ENCODE measurements at places on chromosomes 12 and 14.

DNA sequence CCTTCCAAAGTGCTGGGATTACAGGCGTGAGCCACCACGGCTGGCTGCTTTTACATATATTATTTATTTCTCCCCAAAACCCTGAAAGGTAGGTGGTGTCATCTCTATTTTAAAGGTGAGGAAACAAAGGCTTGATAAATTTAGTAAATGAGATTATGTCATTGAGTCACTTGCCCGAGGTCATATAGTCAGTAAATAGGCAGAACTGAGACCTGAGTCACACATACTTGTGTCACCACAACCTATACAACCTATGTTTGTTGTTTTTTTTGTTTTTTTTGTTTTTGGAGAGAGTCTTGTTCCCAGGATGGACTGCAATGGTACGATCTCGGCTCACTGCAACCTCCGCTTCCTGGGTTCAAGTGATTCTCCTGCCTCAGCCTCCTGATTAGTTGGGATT lies 12.8 kb downstream of the TSFM start:
- DNase-seq = no peak

- peak; percentile 19 for DNase-seq
Measured at GRCh38 chr14:100306998-100307765, 938 bp upstream of the SLC25A29 start.

- no peak for DNase-seq
Measured at GRCh38 chr14:98177551-98177950, 1094.4 kb downstream of the BCL11B start.

DNA sequence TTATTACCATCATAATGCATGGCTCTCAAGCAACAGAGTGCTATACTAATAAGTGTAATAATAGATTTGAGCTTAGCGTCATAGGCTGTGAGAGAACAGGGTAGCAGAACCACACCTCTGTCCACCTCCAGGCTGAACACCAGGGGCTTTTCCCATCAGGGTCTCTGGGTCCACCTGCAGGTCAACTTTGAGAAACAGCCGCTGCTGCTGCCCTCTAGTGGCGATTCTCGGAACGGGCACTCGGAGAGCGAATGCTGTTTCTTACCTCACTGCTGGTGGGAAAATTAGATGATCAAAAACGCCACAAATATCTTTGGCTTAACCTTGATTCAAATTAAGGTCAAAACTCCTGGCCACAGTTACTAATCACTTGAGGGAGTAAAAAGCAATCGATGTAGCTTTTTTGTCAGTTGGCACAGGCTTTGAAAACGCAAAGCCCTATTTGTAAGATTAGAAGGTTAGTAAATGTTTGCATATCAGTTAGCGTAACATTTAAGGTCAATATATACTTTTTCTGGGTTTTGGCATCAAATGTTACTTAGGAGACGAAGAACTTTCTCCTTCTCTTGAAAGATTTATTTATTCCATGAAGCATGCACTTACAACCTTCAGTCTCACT lies 127.9 kb upstream of the TMEM132D start:
- peak; percentile 28 for DNase-seq

GRCh38 chr12:58184212-58184611 lies 242.8 kb downstream of the ATP23 start:
- no peak for DNase-seq

GRCh38 chr12:32989705-32990104 lies 93.1 kb upstream of the PKP2 start:
- DNase-seq = no peak

GRCh38 chr12:14993537-14994266 lies 20.9 kb downstream of the PDE6H start:
- DNase-seq = peak; percentile 38

GRCh38 chr12:38954238-38954873 lies 49.0 kb upstream of the CPNE8 start:
- no peak for DNase-seq

DNA sequence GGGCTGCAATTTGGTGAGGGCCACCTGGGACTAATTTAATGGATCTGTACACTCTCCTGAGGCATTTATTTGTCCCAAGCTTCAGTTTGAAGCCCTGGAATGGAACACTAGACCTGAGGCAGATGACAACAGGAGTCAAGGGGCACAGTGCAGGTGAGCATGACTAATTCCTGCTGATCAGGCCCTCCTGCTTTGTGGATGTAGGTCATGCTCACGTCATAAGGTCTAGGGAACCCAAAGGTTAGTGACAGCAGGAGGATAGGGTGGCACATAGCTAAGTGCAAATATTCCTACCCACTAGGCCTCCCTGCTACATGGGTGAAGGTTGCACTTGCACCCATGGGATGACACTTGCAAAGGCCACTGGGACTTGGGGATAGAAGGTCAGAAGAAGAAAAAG lies 30.8 kb downstream of the SDR9C7 start:
- DNase-seq = no peak

DNA sequence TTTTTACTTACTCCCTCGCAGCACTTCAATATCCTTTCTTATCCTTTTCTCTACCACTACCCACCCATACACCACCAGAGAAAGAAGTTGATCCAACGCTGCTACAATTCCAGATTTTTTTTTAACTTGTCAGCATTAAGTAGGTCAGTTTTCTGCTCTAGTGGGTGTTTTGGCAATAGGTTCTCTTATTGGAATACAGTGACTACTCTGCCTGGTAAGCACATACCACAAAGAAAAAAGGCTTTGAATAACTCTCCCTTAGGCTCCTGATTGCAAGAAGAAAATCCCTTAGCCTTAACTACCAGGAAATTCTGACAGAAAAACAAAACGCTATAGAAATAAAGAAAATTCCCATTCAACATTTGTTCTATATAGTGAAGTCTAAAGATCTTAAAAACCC lies 72.0 kb downstream of the NUMB start:
- DNase-seq = no peak

DNA sequence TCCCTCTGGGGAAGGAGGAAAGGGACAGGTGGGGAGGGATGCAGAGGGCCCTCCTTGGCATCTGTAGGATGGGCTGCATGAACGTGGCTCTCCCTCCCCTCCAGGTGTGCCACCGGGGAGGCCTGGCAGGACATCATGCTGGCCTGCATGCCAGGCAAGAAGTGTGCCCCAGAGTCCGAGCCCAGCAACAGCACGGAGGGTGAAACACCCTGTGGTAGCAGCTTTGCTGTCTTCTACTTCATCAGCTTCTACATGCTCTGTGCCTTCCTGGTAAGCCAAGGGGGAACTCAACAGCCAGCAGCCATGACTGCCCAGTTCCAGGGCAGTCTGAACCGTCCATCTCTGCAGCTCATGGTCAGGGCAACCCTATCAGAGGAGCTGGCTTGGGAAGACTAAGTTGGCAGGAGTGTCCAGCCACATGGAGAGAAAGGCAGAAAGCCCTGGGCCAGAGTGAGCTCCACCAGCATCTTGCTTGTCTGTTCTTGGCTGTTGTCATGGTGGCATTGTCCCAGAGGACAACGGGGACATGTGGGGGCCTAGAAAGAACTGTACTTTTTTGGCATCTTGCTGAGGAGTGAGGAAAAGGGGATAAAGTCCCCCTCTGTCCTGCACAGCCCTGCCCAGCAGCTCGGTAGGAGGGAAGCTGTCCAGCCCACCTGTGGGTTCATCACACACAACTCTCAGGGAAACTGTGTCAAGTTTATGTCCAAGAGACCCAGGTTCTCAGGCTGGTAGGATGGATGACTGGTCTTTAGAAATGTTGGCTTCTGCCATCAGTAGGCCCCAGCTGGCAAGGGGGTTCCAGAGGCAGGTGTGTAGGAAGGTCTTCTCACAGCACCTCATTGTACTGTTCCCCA lies 129.8 kb upstream of the FKBP4 start:
- no peak for DNase-seq

GRCh38 chr12:48961331-48961730 lies 4.0 kb upstream of the ARF3 start:
- no peak for DNase-seq

- DNase-seq = no peak
Measured at GRCh38 chr12:120067084-120067869, 49.3 kb downstream of the RAB35 start.

- no peak for DNase-seq
Measured at GRCh38 chr12:105336411-105336810, 5.9 kb downstream of the C12orf75 start.

DNA sequence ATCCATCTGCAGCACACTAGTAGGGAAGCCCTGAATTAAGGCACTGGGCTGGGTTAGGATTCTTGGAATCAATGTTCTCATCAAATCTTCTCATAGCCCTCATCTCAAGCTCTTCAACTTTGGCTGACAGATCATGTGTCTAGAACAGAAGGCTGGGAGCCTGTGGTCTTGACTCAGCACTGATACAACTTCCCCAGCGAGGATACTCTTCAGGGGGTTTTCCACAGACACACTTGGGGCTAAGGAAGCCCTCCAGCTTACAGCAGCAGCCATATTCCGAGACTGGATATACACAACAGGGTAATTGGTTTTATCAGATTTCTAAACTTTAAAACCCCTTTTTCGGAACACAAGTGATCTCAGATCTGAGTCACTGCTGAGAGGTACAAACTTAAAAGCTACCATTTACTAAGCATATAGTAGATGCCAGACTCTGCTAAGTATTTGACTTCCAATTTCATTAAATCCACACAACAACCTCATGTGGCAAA lies 3.5 kb downstream of the FMNL3 start:
- DNase-seq = peak; percentile 89

DNA sequence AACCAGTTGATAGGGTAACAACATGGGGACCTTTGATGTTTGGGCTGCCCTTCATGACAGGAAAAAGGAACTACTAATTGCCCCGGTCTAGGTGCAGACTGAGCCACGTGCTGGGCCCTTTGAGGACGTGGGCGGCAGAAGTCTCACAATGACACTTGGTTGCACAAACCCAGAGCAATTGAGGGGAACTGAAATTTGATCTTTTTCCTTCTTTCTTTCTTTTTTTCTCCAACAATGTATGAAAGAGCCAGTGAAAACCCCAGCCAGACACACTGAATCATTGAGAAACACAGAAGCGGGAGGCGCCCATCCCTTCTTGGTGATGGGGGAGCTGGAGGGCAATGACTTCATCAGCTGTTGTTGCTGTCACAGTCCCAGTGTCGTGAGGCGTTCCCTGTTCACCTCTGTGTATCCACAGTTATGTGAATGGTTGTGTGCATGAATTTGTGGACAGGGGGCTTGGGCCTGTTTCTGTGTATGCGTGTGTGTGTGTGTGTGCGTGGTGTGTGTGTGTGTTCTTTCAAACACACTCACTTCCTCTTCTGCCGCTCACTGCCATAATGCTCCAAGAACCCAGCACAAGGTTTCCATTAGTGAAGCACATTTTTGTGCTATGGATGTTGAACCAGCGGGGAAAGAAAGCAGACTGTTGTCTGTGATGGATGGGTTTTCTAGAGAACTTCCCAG lies 137.5 kb upstream of the CCND2 start:
- peak; percentile 80 for DNase-seq

DNA sequence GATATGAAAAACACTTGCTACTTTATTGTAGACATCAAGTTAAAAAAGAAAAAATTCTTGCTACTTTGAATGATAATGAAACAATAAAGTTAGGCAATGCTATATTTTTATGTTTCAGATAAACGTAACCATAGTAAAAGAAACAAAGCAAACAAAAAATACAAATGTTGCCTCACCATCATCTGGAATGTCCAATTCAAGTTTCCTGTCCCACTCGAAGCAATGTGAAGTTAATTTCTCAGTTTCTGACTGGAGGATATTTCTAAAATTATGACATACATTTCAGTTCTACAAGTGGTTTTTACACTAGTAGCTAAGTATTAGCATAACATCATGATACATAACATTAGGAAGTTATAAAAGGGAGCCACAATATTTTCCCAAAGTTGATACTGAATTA lies 20.9 kb downstream of the DLGAP5 start:
- DNase-seq = no peak

- DNase-seq = no peak
Measured at GRCh38 chr14:61047021-61047420, 66.0 kb downstream of the SLC38A6 start.

- DNase-seq = no peak
Measured at GRCh38 chr12:65189028-65189718, 19.8 kb downstream of the LEMD3 start.

GRCh38 chr14:54562334-54562733 lies 4.6 kb upstream of the SAMD4A start:
- peak; percentile 90 for DNase-seq

DNA sequence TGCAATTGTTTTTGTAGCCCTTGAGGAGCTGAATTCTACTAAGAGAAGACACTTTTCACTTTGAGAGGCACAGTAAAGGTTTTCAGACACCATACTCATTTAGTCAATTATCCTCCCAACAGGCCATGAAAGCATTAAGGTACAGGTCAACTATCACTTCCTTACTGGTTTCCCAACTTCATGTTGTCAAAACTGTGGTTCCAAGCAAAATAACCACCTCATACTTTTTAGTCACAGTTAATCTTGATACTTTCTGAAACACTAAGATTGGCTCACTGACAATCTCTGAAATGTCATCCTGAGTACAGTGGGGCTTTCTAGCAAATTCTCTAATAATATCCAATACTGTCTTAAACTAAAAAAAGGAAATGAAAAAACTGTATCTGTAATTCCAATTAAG lies 71.7 kb downstream of the SLC2A13 start:
- DNase-seq = no peak

- DNase-seq = no peak
Measured at GRCh38 chr14:105091517-105092170, 26.4 kb upstream of the GPR132 start.

DNA sequence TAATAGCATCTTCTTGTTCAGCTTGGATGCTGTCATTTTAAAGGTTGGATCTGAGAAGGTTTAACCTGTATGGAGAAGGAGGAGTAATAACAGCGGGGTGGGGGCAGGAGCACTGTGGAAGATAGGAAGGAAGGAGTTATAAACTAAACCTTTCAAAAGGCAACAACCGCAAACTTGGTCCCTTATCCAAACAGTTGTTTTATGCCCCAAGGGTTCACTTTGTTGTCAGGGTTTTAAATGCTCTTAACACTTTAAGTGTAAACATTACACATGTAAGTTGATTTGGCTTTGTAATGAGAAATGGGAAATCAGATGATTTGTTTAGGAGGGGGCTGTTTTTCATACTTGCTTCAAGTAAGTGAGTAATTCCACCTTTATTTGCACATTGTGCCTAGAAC lies 3.0 kb downstream of the NPAS3 start:
- no peak for DNase-seq

GRCh38 chr12:52277486-52278245 lies 3.2 kb downstream of the KRT86 start:
- DNase-seq = no peak

DNA sequence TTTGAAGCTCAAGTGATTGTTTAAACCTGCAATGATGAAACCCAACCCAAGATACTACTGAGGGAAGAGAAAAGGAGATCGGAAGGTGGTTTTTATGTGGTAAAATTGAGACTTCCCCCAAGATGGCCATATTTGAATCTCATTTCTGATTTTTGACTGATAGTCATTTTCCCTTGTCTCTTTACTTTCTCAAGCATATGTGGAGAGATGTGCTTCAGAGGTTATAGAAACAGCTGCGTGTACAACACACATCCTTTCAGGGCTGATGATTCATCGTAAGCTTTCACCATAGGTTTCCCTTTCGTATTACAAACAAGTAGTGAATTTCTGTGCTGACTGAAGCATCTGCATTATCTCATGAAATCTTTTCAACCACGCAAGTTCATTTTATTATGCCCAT lies 276.2 kb downstream of the EMP1 start:
- DNase-seq = peak; percentile 57

GRCh38 chr14:31596342-31597095 lies 35.3 kb downstream of the NUBPL start:
- DNase-seq = peak; percentile 4
